ENCODE measurements at places on chromosomes 4 and X.

DNA sequence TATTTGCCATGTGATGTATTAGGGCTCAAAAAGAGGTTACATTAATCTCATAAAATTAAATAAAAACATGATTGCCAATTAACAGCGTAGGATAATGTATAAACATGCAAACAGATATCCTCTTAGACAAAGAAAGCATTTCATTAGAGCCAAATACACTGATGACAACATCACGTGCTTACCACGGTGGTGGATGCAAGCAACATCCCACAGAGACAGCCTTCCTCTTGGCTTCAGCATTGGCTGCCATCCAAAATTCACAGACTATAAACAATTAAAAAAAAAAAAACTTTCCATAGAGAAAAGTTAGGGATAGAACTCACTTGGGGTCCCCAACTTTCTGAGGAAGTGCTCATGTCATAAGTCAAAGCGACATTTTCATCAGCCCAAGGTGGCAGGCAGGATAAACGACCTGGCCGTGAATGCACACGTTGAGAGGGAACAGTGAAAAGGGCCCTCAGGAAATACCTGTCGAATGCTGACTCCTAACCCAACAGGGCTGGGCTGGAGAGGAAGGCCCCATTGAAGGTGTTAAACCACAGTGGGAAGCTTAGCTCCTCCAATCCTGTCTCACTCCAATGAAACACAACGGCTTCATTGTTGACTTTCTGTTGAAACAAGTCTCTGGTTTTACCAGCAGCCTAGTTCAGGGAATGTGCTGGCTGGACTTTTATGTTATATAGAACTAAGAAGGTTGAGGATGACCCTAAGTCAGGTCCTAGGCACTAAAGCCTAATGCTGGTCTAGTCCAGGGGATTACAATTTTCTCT, 48.4 kb downstream of the IDS start:
- no peak for DNase-seq

DNA sequence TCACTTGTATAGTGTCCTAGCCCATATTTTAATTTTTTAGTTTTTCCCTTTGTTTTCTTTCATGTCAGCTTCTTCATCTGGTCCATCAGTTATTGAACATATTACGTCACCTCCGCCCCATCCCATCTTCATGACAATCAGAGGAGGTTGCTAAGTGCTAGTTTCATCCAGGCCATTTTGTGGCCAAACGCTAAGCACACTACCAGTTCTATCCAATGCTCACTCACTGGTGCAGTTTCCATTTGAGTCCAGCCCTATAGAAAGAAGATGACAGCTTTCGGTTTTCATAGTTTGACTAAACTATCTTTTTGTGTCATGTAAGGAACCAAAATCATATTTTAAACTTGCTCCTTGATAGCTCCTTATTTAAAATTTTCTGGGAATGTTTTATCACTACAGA, 304.2 kb downstream of the TENM3 start:
- DNase-seq: no peak

- DNase-seq: no peak
Observed at GRCh38 chr4:21554066-21554465, 394.5 kb downstream of the KCNIP4 start.

- no peak for DNase-seq
Observed at GRCh38 chr4:101155945-101156344, 191.4 kb downstream of the PPP3CA start.

GRCh38 chrX:18677161-18677869, 5.4 kb upstream of the RS1 start:
- no peak for DNase-seq

DNA sequence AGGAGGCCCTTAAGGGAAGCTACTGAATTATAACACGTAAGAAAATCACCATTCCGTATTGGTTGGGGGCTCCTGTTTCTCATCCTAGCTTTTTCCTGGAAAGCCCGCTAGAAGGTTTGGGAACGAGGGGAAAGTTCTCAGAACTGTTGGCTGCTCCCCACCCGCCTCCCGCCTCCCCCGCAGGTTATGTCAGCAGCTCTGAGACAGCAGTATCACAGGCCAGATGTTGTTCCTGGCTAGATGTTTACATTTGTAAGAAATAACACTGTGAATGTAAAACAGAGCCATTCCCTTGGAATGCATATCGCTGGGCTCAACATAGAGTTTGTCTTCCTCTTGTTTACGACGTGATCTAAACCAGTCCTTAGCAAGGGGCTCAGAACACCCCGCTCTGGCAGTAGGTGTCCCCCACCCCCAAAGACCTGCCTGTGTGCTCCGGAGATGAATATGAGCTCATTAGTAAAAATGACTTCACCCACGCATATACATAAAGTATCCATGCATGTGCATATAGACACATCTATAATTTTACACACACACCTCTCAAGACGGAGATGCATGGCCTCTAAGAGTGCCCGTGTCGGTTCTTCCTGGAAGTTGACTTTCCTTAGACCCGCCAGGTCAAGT, 6.9 kb upstream of the MSANTD1 start:
- no peak for DNase-seq
